ENCODE measurements at places on chromosomes 2 and 18.

DNA sequence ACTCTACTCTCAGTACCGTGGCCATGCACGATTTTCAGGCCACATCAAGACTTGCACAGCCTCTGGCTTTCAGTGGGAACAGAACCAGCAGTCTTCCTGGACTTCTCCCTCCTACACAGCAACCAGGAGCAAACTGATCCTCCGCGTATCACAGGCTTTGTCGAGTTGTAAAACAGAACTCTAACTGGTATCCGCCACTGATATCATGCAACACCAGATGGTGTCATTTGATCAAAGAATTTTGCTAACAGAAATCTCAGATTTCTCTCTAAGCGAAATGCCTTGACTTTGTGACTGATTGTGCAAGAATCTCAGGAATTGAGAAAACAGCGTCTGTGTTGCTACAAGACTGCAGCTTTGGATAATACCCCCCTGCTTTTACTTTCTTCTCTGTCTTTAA, 85.7 kb downstream of the COPS8 start:
- no peak for DNase-seq

DNA sequence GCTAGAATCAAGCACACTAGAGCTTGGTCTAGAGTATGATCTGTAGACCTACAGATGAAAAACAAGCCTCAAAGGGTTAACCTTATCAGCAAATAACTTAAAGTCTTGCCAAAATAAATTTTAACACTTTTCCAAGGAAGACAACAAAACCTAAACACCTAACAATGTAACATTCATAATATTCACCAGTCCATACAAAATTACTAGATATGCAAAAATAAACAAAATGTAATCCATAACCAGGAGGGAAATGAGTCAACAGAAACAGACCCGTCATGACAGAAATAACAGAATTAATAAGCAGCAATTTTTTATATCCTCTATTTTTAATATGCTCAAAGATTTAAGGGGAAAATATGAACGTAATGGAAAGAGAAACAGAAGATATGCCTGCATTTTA, 36.1 kb downstream of the TRAK2 start:
- no peak for DNase-seq

- DNase-seq, result no peak
Observed at GRCh38 chr2:65383541-65384488, 48.6 kb downstream of the SPRED2 start.

- DNase-seq, result no peak
Observed at GRCh38 chr2:235577404-235578330, 83.8 kb downstream of the AGAP1 start.

GRCh38 chr2:81528852-81529480, 1224.4 kb upstream of the LRRTM1 start:
- no peak for DNase-seq

DNA sequence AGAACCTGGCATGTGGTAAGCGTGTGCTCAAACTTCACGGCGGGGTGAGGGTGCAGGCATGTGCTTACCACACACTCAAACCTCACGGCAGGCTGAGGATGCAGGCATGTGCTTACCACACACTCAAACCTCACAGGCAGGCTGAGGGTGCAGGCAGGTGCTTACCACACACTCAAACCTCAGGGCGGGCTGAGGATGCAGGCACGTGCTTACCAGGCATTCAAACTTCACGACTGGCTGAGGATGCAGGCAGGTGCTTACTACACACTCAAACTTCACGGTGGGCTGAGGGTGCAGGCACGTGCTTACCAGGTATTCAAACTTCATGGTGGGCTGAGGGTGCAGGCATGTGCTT, 105.0 kb upstream of the ALKAL2 start:
- no peak for DNase-seq

GRCh38 chr2:19086231-19086651, 272.2 kb downstream of the OSR1 start:
- DNase-seq, result no peak

GRCh38 chr2:47595687-47596086, 187.3 kb upstream of the MSH6 start:
- DNase-seq, result no peak

GRCh38 chr2:240464514-240465241, 29.2 kb downstream of the GPC1 start:
- DNase-seq, result no peak

DNA sequence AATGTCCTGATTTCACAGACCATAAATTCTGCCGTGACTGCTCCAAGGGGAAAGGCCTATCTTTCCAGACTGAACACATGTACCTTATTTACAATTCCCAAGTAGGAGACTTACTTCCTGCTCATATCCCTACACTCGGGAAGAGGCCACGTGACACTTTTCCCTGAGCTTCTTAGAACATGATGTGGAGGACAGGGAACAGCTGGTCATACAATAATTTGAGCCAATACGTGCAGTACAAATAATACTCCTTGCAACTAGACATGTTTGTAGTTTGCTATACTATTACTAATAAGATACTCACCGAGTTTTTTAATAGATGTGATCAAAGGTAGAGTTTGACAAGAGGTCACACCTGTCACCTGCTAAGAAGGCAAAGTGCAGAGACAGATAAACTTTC, 256.4 kb downstream of the SP3 start:
- no peak for DNase-seq

- peak; percentile 18 for DNase-seq
Observed at GRCh38 chr18:34978953-34979608, 62.1 kb upstream of the MAPRE2 start.

DNA sequence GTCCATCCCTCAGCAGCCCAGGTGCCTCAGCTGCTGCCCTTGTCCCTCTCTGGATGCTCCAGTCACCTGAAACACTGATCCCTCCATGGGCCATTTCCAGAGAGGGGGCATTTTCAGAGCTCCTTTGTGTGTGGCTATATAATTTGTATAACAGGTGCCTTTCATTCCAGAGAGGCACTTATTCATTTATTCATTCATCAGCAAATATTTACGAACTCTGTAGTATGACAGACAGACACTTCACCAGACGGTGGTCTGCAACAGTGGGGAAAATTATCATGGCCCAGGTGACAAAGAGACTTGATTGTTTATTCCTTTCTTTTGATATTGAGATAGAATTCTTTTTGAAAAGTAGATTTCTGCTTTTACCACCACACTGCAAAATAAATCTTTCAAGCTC, 361.7 kb downstream of the TMEM182 start:
- no peak for DNase-seq

- DNase-seq, result no peak
Observed at GRCh38 chr2:177595126-177595845, 202.7 kb downstream of the AGPS start.

DNA sequence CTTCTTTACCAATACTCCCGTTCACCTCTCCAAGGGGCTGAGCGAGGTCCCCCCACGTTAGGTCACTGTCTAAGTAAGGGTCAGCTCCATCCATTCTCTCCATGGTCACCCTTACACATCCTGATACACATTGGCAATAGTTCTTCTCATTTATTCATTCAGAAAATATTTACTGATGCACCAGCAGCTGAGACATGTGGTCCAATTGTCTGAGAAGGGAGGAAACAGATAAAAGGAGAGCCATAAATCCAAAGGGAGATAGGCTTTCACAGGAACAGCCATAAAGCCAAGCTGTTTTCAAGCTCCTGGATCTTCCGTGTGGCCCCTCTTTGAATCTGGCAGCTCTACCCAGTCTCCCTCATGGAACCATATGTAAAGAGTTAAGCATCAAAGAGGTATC, 121.2 kb downstream of the TXNL1 start:
- no peak for DNase-seq

- DNase-seq, result no peak
Observed at GRCh38 chr2:195570329-195570728, 86.7 kb upstream of the SLC39A10 start.

DNA sequence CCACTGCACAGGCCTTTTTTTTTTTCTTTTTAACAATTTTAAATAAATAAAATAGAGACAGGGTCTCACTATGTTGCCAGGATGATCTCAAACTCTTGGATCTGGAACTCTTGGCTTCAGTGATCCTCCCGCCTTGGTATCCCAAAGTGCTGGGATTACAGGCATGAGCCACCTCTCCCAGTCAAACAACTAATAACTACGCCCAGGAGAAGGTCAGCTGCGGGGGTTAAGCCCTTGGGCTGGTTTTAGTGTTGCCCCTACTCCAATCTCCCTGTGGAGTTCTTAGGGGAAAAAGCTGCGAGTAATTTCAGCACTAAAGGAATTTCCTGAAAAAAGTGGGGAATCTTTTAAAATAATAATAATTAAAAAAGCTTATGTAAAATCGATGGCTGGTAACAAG, 96.4 kb upstream of the XPO1 start:
- DNase-seq, result no peak

DNA sequence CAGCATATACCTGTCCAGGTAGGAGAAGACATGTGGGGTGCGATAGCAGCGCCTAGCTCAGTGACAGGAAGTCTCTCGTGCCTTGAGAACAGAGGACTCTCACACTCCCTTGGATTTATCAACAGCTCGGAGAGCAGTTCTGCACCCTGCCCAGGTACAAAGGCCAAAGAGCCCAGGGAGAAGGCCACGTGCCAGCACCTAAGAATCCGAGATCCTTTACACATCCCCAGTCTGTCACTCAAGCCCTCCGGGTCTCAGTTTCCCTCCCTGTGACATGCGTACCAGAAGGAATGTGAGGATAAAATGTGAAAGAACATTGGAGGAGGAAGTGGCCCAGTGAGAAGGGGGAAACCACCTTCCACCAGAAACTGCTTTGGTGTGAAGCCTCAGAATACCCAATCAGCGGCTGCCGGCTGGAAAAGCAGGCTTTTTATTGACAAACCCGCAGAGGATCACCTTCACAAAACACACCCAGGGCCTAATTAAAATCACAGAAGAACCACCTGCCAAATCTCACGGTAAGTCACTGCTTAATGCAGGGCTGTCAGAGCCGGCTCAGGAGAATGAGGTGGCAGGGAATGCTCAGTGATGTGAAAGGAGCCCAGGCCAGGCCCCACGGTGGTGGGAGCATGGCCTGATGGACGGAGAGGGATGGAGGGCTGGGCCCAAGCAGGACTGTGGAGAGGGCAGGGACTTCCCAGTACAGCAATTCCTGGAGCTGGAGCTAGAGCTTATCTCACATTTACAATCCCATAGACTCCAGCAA, 66.3 kb downstream of the MYO5B start:
- DNase-seq, result no peak

GRCh38 chr2:20434588-20435294, 12.1 kb upstream of the RHOB start:
- DNase-seq, result no peak

GRCh38 chr2:16682431-16683118, 16.9 kb upstream of the CYRIA start:
- no peak for DNase-seq

GRCh38 chr2:2707206-2707991, 376.3 kb upstream of the MYT1L start:
- no peak for DNase-seq

GRCh38 chr18:47506897-47507296, 255.4 kb upstream of the SKOR2 start:
- DNase-seq, result no peak

DNA sequence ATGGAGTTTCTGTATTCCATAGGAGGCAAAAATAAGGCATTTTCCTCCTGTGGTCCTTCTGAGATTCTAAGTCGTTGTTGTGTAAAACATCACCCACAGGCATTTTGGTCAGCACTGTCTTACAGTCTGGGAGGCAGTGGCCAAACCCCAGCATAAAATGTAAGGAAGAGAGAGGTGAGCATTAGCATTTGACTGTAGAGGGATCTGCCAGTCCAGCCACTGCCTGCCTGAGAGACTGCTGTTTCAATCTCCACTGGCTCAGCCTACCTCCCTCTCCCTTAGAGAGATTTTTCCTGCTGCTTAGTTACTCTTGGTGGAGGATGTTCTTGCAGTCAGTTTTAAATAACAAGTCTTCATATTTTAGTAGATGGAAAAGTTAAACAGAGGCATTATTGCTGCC, 77.0 kb downstream of the ARHGEF33 start:
- DNase-seq, result no peak

Measured in activated B cell treated with CpG ODN at 0.5 μM for 24 hours (primary cell).